ENCODE measurements at places on chromosomes 5 and 9.

GRCh38 chr5:17118631-17119030 lies 98.8 kb upstream of the BASP1 start:
- peak; percentile 54 for DNase-seq

DNA sequence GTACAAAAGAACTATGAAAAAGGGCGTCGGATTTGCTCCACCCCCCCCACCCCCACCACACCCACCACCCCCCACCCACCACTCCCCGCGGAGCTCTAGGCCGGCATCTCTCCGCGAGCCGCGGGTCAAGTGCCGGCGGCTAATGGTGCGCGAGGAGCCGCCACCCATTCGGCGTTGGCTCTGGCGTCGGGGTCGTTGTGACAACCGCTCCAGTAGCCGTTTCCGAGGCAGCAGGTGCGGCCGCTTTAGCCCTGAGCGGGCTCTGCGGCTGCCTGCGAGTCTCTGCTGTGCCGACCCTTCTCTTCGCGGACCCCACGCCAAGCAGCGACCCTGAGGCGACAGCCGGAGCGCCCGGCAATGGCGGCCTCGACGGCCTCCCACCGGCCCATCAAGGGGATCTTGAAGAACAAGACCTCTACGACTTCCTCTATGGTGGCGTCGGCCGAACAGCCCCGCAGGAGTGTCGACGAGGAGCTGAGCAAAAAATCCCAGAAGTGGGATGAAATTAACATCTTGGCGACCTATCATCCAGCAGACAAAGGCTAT lies at the start of gene PPP1R2B:
TSS of gene PPP1R2B (plus strand) at position 90 of the 546 bp plus-strand sequence. CDS start at position 358, 268 bp downstream.
- DNase-seq: no peak

GRCh38 chr9:95080961-95081647 lies 236.4 kb downstream of the FANCC start:
- DNase-seq: peak; percentile 31

DNA sequence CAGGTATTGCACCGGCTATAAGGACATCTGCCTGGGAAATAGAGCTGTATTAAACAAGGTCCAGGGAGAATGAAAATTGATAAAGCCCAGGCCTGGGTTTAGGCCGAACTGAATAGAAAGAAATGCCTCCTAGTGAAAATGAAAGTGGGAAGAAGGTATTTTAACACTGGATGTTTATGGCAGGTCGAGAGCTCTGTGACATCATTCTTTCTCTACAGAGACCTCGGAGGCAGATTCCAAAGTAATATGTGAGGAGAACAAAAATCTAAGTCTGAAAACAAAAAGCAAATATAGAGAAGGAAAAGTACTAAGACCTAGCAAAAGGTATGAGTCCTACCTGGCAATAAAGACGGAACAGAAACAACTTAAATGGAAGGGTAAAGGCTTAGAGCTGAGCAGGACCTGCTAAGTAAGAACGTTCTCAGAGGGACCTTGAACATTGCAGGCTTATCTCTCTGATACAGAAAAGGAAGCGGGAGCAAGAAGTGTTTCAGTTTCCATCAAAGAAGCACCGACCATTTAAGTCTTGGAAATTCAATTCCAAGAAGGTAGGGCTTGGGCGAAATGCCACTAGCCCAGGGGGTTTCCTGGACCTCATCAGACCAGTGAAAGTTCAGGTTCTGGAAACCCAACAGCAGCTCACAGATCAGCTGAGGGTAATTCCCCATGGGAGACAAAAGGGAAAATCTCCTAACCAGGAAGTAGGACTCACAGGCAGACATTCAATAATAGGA lies 80.0 kb downstream of the SUSD1 start:
- no peak for DNase-seq

- no peak for DNase-seq
Observed at GRCh38 chr5:123427281-123427680, 4.1 kb upstream of the CEP120 start.

GRCh38 chr5:82862261-82862660 lies 214.9 kb downstream of the TMEM167A start:
- no peak for DNase-seq

- no peak for DNase-seq
Observed at GRCh38 chr9:94210616-94211603, 48.2 kb upstream of the ZNF169 start.

DNA sequence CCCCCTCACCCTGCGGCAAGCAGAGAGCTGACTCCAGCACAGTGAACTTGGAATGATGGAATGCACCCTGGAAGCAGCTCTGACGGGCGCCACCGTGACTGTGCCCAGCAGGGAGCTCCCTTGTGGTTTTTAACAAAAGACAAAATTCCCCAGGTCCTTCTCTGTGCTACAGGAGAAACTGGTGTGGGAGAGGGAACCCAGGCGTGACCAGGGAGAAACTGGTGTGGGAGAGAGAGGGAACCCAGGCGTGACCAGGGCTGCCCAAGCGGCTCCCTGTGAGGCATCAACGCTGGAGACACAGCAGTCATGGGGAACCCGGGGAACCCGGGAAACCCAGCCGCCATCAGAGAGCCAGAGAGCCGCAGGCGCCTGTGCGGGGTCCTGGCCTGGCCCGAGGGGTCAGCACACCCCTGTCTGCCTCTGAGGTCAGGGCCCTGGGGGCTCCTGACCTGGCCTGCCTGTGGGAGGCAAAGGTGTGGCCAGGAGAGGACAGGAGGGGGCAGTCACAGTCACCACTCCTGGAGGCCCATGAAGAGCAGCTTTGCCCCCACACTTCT lies 3.1 kb upstream of the AHRR start:
- no peak for DNase-seq

- DNase-seq: no peak
Observed at GRCh38 chr5:151107738-151108520, 27.1 kb upstream of the TNIP1 start.

DNA sequence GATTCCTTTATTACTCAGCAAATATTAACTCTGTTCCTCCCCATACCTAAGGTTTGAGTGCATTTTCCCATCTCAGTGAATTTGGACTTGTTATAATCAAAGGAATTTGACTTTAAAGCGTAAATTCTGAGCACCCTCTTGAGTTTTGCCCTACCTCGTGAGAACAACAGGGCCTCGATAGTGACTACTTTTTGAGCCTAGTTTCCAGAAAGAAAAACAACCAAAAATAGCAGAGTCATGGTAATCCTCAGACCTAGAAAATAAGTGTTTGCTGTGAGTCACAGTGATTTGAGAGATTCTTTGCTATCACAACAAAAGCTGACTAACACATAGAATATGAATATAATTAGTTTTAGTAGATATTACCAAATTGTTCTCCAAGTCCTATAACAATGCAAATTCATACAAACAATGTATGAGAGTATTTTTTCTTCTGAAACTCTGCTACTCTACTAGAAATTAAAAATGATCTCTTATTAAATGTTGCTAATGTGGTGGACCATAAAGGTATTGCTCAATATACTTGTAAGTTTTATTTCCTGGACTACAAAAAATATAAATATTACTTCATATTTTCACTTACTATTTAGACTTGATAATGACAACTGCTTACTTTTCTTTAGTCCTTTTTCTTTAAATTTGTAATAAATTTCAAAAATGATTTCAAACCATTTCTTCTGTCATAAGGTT lies 759.7 kb downstream of the BRINP1 start:
- DNase-seq: no peak

DNA sequence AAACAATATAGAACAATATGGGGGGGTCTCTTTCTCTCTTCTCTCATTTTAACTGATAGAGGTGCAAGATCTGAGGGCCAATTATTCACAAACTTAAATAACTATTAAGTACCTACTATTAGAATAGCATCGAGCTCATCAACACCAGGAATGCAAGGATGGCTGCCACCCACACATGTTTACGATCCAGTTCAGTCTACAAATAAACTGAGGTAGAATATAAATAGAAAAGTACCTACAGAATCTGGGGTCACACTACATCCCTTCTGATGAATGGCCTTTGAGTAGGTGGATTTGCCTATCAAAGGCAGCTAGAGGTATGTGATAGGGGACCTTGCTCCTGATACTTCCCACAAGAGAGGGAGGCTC lies 91.8 kb upstream of the ZNF366 start:
- DNase-seq: no peak

GRCh38 chr5:127223256-127223974 lies 67.2 kb upstream of the MEGF10 start:
- DNase-seq: no peak

- no peak for DNase-seq
Observed at GRCh38 chr9:91296354-91296753, 65.4 kb downstream of the AUH start.

DNA sequence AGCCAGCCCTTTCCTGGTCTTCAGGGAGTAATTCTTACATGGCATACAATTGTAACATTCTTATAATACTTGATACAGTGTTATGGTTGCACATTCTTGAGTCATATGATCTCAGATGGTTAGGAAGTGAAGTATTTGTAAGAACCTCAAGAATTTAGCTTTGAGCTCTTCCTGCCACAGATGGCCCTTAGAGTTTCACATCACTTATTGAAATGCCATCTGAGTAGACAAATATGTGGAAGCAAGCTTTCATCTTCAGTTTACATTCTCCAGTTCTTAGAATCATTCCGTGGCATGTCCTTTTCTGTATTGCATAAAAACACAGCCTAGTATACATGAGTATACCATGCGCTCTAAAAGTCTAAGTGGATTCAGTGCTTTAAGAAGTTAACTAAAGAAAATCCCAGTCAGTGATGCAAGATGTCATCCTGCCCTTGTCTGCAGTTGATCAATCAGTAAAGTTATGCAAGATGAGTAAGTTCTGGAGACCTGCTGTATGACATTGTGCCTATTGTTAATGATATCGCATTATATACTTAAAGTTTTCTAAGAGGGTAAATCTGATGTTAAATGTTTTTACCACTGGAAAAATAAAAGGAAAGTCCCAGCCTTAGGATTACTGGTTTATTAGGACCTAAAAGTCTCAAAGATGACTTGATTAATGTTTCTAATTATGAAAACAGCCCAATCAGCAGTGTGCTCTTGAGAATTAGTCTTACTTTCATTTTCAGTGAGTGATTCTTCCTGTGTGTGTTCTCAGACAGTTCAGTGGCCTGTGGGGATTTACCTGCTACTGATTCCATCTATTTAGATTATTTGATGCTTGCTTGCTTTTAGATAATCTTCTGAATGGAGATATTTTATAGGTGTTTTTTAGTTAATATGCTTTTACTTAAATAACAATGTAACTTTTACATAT lies 29.4 kb downstream of the RHOBTB3 start:
- DNase-seq: no peak

DNA sequence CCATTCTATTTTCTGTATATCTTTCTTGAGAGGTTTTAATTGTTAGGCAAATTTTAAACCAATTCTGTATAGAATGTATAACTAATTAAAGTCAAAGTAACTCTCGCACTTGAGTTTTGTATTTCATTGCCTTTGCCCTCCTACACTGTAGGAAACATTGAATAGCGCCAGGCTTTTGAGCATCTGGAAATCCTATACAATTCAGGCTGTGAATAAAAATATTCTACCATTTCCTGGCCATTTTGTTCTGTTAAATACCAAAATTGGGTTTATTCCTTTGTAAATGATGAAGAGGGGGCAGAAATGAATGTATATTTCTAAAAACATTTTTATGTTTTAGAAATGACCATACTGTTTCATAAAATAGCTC lies 571.8 kb upstream of the CLINT1 start:
- no peak for DNase-seq

DNA sequence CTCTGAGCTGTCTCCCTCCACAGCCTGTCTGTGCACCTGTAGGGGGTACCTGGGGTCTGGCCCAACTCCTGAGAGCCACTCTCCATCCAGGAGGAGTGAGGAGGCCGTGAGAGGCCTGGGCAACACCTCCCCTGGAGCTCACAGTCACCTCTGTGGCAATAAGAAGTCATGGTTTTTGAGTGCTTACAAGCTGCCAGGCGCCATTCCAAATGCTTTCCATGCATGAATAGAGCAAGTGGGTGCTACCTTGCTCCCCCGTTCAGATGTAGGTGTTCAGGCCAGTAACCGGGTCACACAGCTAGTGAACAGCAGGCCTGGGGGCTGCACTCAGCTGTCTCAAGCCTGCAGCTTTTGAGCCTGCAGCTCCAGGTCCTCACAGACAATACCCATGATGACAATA lies 30.6 kb downstream of the CORO2A start:
- DNase-seq: no peak

DNA sequence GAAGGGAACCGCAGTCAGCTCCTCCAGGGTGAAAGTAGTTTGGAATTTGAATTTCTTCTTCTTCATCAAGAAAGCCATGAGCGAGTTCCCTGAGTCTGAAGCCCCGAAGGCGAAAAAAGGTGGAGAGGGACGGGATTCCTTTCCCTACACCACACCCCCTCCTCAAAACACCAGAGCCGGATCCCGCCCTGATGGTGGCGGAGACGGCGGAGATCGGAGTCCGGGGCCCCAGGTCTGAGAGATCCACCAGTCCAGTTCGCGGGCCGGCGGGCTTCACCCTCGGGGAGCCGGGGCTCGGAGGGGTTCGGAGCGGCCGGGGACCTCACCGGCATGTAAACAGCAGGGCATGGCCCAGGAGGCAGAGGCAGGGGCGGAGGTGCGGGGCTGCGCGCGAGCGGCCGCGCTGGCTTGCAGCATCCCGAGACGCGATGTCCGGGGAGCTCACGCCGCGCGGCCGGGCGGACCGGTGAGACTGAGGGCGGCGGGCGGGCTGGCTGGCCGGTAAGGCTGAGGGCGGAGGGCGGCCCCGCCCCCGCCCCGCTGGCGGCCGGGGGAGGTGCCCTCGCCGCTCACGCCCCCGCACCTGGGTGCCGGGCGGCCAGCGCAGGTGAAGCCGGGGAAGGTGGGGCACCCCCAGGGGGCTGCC lies 606 bp downstream of the EEIG1 start:
- no peak for DNase-seq

- DNase-seq: no peak
Observed at GRCh38 chr5:7317751-7318150, 78.2 kb upstream of the ADCY2 start.

DNA sequence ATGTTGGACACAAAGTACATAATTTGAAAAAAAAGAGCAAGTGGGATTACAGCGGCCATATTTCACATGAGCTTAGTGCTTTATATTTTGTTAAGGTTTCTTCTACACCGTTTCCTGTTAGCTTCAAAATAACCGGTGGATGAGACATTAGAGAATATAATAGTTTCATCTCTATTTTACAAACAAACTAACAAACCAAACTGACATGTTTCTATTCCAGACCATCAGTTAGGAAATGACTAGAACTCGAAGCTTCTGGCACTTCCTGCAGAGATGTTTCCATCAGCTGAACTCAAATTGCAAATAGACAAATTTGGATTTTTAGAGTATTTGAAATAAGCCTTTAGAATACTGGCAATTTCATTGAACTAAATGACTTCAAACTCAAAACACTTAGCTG lies 86.5 kb downstream of the MTRR start:
- DNase-seq: no peak

DNA sequence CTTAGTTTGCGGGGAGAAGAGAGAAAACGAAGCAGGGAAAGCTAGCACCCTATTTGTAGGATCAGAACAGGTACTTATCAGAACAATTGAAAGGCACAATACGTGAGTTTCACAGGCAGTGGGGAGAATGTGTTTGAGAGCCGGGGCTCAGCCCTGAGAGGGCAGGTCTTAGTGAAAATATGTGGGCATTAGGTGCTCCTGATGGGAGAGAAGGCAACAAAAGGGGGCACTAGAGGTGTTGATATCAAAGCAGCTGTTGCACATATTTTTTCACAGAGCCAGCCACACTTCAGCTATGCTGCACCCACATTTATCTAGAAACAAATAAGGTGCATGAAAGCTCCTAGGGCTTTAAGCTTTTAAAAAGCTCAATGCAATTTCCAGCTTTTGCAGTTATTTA lies 99.7 kb upstream of the MAN2A1 start:
- DNase-seq: no peak

All from left hindlimb (tissue), 1 donor.